NCI-H446 treated with DMSO at 0.1 percent for 48 hours (cell line): ENCODE measurements at places on chromosomes 11 and 22.
A peak's percentile ranks its signal among the peaks of the same experiment; 100 is the strongest.

DNA sequence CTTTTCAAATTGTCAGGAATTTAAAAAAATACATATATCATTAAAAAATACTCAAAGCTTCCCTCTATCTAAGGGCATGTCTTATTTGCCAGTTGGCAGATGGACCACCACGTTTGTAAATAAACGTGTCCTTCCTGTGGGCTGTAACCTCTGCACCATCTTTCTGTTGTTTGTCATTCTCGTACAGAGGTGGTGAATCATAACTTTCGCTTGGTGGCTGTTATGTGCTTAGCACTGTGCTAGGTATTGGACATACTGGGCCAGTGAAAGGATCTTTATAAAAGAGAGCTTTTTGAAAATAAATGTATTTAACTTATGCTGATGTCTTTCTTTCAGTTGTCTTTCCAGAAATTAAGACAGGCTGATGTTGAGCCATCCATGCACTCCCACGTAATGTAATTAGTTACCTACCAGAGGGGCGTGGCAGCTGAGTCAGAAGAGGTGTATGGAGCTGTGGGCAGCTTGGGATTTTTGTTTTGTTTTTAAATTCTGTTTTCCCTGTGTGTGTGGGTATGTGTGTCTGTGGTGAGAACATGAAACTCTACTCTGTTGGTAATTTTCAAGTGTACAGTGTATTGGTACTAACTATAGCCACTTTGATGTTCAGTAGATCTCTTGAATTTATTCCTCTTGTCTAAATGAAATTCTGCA is 62.7 kb downstream of the TECTA start:
- DNase-seq, result no peak

- DNase-seq, result no peak
Observed at GRCh38 chr11:108286370-108286769, 63.5 kb downstream of the ATM start.

GRCh38 chr11:126782810-126783209 is 217.8 kb downstream of the KIRREL3 start:
- no peak for DNase-seq

DNA sequence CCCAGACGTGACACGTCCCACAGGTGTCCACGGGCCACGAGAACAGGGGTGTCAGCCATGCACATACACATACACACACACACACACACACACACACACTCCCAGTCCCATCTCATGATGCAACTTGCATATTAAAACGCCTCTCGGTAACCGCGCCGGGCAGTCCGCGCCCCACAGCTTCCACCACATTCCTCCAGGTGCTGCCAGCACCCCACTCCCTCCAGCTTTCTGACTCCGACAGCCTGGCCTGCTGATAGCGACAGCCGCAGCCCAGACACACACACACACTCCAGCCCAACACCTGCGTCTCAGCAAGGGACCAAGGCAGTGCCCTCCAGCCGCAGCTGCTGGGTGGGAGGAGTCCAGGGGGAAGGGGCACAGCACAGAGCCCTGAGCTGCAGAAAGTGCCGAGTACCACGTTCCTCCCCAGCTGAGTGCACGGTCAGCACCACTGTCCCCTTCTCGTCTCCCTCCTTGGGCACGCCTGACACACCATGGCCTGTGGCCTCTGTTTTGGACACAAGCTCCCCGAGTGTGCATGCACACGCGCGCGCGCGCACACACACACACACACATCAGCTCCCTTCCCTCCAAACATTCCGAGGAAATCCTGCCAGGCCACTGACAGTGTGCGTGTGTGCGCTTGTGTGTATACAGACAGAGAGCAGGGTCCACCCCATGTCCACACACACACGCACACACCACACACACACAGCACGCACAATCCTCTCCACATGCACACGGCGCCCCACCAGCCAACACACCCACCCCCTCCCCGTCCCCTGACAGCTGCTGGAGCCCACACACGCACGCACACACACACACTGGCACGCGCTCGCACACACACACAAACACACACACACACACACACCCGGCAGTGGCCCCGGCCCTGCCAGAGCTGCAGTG is 1.2 kb downstream of the ELFN2 start:
- DNase-seq, result no peak

DNA sequence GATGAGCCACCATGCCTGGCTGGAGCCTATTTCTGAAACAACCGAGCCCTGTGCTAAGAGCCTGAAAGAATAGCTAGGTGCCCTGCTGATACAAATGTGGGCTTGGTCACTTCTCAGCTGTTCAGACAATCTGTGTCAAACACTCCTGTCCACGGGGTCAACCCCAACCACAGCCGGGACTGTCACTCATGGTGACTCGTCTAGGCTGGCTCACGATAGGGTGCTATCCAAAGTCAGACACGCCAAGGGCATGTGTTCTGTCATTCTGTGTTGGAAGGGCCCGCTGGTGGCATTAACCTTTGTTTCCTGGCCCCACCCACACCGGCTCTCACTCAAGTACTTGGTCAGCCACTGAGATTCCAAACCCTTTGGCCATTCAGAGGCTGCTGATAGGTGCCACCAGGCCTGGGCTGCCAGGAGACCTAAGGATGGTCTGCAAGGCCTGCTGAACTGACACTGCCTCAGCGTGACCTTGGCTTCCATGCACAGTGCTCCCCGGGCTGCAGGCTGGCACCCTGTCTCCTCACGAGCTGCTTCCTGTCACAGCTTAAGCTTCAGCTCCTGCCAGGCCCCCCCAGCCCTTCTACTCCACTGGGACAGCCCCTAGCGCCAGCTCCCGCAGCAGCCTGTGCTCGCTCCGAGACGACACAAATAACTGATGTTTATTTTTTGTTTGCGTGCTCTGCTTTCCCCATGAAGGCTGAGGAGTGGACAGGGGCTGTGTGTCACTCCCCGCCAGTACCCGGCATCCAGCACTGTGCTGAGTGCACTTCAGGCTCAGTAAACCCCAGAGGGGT is 14.2 kb upstream of the CDC42BPG start:
- no peak for DNase-seq

DNA sequence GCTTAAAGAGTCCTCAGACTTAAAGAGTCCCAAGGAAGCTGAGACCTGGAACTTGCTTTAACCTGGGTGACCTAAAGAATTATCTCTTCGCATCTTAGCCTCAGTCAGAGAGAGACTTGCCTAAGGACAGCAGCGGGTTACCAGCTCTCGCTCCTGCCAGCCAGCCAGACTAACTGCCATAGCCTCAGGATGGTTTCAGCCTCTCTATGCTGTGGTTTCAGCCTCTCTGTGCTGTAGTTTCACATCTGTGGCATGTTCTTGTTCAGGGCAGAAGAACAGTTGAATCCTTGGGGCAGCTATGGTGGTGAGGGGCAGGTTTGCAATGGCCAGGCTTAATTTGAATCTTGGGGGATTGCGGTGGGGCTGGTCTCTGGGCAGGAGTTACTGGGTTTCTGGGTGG is 2.3 kb downstream of the FRMD8 start:
- no peak for DNase-seq

DNA sequence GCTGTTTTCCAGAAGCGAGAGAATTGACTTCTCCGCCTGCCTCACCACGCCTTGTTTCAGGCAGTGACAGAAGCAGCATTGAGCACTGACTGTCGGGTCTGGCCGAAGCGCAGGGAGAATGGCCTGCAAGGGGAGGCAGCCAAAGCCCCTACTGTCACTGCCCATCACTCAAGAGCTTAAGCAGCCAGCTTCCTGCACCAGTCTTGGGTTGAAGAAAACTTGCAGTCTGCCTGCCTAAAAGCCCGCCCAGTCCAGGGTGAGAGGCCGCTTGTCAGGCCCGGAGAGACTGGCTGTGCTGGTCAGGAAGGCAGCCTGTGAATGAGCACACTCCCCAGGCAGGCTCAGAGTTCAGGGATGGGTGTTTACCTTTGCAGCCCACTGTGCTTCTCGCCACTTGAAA is 108.3 kb downstream of the PKNOX2 start:
- no peak for DNase-seq

- no peak for DNase-seq
Observed at GRCh38 chr11:116835042-116835772, 2.2 kb downstream of the APOA1 start.

GRCh38 chr11:65072631-65072966 is 11.2 kb downstream of the CDCA5 start:
- DNase-seq, result no peak

GRCh38 chr11:121464352-121464946 is 11.7 kb upstream of the SORL1-AS1 start:
- peak; percentile 89 for DNase-seq

DNA sequence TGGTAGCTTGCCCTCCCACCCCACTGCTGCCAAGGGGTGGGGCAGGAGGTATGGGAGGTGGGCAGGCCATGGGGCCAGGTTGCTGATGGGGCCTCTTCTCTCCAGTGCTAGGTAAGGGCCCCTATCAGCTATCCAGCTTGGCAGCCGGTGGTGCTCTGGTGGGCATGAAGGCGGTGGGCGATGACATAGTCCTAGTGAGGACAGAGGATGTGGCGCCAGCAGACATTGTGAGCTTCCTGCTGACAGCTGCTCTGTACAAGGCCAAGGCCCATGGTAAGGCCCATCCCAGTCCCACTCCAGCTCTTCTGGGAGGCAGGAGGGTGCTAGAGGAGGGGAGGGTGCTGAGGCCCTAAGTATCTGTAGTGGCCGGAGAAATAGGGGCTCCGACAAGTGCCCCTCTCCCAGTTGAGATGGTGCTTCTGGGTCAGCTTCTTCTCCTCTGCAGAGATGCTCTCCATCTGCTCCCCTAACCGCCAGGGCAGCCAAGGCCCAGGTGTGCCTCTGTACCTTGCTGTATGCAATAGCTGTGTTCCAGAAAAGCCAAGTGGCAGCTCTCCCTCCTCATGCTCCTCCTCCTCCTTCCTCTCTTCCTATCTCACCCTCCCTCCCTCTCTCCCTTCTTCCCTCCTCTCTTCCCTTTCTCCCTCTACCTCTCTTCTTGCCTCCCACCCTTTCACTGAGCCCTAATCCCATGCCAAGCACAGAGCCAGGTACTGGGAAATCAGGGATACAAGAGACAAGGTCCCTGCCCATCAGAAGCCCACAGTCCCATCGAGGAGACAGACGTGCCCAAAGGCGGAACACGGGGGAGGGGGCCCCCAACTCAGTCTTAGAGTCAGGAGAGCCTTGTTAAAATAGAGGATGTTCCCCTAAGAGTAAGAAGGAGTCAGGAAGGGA is 55.3 kb downstream of the OTOG start:
- DNase-seq, result no peak

- peak; percentile 82 for DNase-seq
Observed at GRCh38 chr11:112634551-112634950, 326.7 kb upstream of the NCAM1 start.

GRCh38 chr11:10409207-10409661 is 45.8 kb upstream of the AMPD3 start:
- DNase-seq, result no peak

- no peak for DNase-seq
Observed at GRCh38 chr11:2734181-2735052, 34.6 kb upstream of the KCNQ1OT1 start.

- no peak for DNase-seq
Observed at GRCh38 chr11:2963761-2964160, 28.4 kb downstream of the NAP1L4 start.

- peak; percentile 53 for DNase-seq
Observed at GRCh38 chr11:75557666-75558494, 4.2 kb upstream of the SERPINH1 start.

GRCh38 chr11:64558869-64559268 is 32.2 kb upstream of the SLC22A12 start:
- no peak for DNase-seq

DNA sequence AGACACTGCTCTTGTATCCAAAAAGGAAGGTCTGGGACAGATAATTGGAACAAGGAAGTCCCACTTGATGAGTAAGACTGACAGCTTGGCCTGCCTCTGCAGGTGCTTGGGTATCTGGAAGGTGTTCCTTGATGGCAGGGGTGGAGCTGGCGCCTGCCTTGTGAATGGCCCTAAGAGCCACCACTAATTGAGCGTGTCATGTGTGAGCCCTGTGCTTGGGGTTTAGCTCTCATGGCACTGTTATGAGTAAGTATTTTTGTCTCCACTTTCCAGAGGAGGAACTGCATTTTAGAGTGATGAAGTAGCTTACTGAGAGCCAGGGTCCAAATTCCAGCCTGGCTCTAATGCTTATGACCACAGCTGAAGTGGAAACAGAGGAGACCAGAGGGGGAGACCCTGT is 71.2 kb upstream of the NECTIN1 start:
- no peak for DNase-seq

DNA sequence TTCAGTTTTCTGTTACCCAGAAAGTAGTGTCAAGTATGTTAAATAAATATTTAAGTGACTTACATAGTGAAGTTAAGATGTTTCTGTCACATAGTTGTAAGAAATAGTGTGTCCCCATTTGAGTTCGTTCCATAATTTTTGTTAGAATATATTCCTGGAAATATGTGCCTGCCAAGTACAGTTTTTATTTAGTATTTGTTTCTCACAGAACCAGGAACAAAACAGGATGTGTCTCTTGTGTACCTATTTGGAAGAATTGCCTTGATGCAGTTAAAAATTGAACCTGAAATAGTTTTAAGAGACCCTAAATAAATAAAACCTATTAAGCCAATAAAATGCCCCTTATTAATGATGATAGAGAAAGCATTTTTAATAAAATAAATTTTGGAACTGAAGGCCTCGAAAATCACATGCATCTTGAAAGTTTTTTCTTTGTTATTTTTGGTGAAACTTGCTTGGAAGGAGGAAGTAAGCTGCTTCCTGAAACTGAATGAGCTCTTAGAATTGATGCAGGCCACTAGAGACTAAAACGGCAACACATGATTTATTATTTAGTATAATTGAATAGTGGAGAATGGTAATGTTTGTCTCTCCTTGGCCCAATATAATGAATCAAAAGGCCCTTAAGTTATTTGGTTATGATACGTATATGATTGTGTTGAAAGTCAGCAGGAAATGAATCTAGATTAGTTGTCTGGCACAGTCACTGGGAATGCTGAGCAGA is 55.9 kb downstream of the SWAP70 start:
- DNase-seq, result no peak

DNA sequence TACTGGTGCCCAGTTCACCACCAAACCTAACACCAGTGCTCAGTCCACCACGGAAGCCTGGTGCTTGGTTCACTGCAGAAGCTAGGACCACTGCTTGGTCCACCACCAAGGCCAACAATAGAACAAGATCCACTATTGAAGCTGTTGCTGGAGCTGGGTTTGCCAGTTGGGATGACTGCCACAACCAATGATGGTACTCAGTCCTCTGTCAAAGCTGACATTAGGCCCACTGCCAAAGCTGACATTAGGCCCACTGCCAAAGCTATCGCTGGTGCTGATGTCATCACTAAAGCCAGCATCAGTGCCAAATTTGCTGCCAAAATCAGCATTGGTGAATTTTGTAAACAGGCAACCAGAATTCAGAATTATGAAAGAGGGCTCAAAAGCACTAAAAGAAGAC is 1850.2 kb upstream of the RAG2 start:
- peak; percentile 93 for DNase-seq

GRCh38 chr11:74670171-74670570 is 61.1 kb downstream of the CHRDL2 start:
- DNase-seq, result no peak

GRCh38 chr22:38964989-38965388 is 7.6 kb downstream of the APOBEC3A start:
- DNase-seq, result no peak
